ENCODE measurements at places on chromosomes 2 and 18. TPM values are rescaled to one million over a fixed set of nuclear protein-coding genes. Genes with fewer than 3 reads are reported as not detected.

Gene FOSL2
- 13.7 TPM for polyA plus RNA-seq

Gene RMDN2
- polyA plus RNA-seq: 3.1 TPM

DNA sequence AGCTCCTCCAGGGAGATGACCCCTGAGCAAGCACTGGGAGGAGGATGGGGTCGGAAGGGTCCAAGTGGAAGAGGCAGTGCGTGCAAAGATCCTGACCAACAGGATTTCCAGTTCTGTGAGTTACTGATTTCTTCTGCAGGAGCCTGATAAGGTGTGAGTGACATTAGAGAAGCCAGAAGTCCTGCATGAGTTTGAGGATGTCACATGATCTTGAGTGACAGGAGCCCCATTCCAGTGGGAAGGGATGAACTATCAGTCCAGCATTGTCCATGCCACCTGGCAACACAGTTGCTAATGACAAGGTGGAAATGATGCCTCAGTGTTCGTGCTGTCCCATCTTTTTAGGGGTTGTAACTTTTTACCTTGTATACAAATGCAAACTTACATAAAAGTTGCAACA is 285.1 kb upstream of the HDAC4 start:
- DNase-seq: no peak

Gene ROCK2
- polyA plus RNA-seq: 39.9 TPM

DNA sequence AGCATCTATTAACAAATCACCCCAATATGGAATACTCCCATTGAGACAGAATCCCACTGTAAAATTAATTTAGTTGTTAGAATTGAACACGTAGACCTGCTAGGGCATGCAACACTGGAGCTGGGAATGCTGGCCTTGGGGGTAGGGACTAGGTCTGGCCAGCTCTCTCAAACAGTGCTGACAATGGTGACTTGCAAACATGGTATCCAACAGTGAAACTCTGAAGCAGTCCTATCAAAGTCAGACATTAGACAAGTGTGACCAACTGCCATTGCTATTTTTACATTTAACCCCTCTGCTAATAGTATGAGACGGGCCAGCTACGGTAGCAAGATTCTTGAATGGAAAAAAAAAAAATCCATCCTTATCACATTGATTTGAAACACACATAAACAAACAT is 7.2 kb downstream of the E2F6 start:
- DNase-seq: no peak

- DNase-seq: no peak
Measured at GRCh38 chr18:76426737-76427305, 68.2 kb downstream of the ZNF516 start.

DNA sequence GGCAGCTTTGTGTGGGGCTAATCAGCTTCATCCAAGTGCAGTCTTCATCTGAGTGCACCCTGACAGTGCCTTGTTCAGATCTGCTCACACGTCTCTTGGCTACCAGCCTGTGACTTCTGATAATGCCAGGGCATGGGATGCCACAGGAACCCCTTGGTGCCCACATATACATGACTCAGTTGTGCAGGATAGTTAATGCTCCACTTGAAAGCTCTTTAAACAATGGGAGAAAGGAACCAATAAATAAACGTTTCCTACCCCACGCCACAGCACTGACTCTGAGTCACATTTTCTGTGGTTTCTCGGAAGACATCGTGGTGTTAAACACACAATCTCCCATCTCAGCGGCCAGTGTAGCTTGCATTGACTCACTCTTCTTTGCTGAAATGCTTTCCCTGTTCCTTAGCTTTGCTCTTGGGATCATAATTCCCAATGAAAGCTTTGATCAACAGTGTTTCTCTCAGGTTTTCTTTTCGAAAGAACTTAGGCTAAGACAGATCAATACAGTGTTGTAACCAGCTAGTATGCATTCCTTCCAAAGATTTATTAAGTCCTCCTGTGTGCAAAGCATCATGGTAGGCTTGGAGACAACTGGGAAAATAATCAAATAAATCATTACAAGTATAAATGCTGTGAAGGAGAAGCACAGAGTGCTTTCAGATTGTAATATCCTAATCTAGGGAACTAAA is 142.0 kb downstream of the COPS8 start:
- DNase-seq: no peak

Gene ST6GAL2
- polyA plus RNA-seq: 4.8 TPM
